ENCODE measurements at places on chromosomes 1 and 21.

- no peak for DNase-seq
Observed at GRCh38 chr1:29690156-29690555, 453.8 kb downstream of the PTPRU start.

GRCh38 chr1:53640701-53641075 is 98.3 kb downstream of the GLIS1 start:
- no peak for DNase-seq

GRCh38 chr1:207703712-207704111 is 48.1 kb upstream of the CD46 start:
- no peak for DNase-seq

GRCh38 chr1:50349242-50349565 is 74.0 kb downstream of the DMRTA2 start:
- no peak for DNase-seq

DNA sequence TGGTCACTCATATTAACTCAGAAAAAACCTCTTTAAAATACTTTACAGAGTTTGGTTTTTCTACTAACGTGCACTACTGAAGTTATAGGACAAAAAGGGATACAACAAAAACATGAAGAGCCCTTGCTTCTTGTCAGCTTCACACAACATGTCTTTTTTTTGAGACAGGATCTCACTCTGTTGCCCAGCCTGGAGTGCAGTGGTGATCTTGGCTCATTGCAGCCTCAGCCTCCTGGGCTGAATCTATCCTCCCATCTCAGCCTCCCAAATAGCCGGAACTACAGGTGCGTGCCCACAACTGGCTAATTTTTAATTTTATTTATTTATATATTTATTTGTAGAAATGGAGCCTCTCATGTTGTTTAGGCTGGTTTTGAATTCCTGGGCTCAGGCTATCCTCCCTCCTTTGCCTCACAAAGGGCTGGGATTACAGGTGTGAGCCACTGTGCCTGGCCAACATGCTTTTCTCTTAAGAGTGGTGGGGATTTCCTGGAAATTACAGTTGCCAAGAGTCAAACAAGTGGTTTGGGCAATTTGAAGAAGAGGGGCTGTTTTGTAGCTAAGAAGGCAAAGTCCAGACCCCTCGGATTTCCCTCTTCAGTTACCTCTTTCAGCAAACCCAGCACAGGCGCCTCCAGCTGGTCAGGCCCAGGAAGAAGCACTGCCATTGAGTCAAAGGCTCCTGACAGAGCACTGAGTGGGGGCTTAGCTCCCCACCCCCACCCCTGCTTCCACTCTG is 6.4 kb upstream of the SMPDL3B start:
- no peak for DNase-seq

DNA sequence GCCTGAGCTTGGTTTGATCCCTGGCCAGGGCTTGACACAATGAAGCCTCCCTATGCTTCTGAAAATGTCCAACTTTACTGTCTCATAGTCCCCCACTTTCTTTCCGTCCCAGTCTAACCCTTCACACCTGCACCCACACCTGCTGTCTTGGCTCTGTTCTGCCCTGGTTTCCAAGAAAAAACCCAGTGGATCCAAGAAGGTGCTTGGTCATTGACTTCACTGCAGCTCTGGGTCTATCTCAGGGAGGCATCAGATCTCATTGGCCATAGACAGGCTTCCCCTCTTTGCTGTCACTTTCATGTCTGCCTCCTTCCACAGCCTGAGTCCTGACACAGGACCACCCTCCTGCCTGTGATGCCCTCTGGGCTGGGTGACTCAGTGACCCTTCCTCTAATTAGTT is 37.8 kb upstream of the ETV3 start:
- DNase-seq = no peak

GRCh38 chr1:211369640-211370039 is 43.0 kb downstream of the TRAF5 start:
- DNase-seq = no peak

GRCh38 chr1:247295746-247296145 is 35.9 kb downstream of the ZNF496 start:
- no peak for DNase-seq

DNA sequence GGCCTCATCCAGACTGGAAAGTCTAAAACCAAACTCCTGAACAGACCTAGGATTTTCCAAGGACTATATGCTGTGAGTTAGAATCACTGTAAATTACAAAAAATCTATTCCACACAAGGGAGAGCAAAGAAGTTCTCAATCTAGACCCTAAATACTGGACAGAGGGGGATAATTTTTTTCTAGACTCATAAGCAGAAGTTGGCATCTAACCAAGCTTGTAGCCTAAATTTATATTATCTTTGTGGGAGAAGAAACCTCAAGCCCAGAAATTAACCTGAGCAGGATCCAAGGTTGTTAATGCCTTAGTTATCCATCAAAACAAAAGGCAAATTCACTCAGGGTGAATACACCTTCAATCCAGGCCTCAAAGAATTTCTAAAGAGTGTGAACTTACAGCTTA is 290.2 kb downstream of the SMYD3 start:
- no peak for DNase-seq

GRCh38 chr1:222813866-222814535 is 838 bp upstream of the DISP1 start:
- DNase-seq = no peak

DNA sequence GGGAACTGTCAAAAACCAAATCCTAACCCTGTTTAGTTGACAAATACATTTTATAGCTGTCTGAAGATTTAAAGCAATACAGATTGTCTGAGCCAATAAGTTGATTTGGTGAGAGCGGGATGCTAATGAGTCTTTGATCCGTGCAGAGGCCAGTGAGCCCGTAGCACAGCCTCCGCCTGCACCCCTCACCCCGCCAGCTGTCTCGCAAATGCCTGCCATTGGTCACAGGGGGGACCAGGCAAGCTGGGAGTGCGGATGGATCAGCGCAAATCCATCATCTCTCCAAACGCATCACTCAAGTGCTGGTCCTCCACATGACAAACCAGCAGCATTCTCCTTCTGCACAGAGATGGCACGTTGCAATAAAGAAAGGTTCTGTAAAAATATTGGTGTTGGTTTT is 51.0 kb downstream of the ZBTB18 start:
- no peak for DNase-seq

GRCh38 chr1:975896-976683 is 5.8 kb downstream of the PERM1 start:
- DNase-seq = no peak

GRCh38 chr1:102897557-102897956 is 210.8 kb downstream of the COL11A1 start:
- DNase-seq = no peak

Measured in GM12864 (cell line).